ENCODE measurements at places on chromosomes 4 and X.

- no peak for DNase-seq
Observed at GRCh38 chr4:1945124-1945895, 63.5 kb downstream of the NELFA start.

- DNase-seq, result no peak
Observed at GRCh38 chr4:75135068-75135825, 202.3 kb downstream of the PARM1 start.

GRCh38 chrX:122113376-122113775 lies 1066.0 kb downstream of the GLUD2 start:
- no peak for DNase-seq

- no peak for DNase-seq
Observed at GRCh38 chrX:143945171-143945570, 61.3 kb downstream of the UBE2NL start.

- DNase-seq, result no peak
Observed at GRCh38 chrX:131762802-131763234, 218.9 kb downstream of the OR13H1 start.

DNA sequence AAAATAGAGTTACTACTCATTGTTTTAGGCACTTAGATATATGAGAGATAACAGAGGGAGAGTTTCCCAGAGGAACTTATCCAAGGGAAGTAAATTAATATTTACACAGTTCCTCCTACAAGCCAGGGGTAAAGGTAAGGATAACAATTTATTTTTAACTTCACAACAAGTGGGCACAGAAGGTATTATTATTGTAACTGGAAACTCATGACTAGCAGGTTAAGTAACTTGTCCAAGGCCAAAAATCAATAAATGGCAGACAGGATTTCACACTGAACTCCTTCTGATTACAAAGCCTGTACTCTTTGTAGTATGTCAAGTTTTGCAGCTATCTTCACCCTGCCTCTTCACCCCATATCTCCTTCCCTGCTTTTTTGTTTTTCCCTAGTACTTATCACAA lies 46.9 kb upstream of the F8A3 start:
- no peak for DNase-seq

GRCh38 chr4:87005369-87005689 lies 70.5 kb downstream of the AFF1 start:
- DNase-seq, result no peak

GRCh38 chr4:168293386-168293975 lies 25.1 kb downstream of the DDX60 start:
- no peak for DNase-seq

GRCh38 chr4:152360045-152360410 lies 175.9 kb downstream of the FBXW7 start:
- no peak for DNase-seq

DNA sequence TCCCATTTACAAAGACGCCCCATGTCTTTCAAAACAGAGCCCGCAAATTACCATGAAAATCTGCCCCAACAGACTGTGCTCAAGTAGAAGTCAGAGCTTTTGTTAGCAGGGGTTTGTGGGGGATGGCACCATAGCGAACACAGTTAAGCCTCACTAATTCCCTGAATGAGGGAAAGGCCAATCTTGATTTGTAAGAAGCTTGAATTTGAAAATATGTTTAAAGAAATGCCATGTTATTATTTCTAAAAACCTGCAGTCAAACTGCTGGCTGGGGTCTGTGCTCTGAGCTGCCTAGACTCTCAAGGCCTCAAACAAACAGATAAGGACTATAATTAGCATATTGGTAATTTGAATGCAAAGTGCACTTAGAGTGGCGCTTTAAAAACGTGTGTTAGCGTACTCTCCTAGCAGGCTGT lies 9.4 kb upstream of the PAK3 start:
- DNase-seq, result no peak

DNA sequence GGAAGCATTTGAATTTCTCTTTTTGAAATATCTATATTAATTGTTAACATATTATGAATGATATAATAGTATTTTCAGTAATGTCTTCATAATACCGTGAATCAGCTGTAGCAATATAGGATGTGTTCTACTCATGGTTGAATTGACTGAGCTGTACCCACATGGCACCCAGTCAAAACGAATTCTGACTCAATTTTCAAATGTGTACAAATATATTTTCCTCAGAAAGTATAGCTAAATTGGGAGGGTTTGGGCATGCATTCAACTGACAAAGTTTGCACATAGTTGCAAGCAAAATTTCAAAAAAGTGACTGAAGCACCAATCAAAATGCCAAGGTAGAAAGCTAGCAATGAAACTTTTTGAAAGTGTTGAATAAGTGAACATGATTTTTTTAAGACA lies 188.9 kb downstream of the NAF1 start:
- no peak for DNase-seq

DNA sequence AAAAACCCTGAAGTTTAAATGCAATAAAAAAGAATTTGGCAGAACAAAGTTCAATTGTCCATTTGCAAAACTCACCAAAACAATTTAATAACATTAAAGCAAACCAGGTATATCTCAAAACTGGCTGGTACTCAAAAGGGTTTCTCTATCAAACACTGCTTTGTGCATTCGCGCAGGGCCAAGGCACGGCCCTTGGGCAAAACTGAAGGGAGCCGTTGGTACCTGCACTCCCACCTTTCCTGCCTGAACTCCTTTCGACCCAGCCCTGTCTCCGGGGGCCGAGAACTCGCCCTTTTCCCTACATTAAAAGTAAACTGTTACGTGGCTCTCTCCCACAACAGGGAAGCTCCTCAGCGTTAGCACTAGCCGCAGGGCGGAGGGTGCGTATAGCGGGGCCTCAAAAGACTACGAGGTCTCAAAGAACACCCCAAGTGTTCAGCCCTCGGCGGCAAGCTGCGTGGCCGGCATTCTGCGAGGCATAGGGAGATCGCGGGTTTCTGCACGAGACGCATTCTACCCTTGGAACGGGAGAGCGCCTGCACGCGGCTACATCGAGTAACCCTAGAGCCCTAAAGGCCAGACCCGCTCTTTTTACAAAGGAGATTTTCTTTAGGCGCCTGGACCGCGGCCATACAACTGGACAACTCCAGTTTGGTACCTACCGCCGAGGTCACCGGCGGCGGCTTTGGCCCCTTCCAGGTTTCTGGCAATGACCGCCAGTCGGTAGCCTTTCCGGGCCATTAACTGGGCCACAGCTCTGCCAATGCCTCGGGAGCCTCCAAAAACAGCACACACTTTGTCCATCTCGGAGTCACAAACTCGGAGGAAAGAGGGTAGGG lies 550 bp downstream of the CBR4 start:
- DNase-seq, result no peak

Data from RWPE2 (cell line).